ENCODE measurements at places on chromosomes 12 and 14.
A peak's percentile ranks its signal among the peaks of the same experiment; 100 is the strongest.

- no peak for DNase-seq
Measured at GRCh38 chr14:102999227-102999895, 58.0 kb downstream of the CDC42BPB start.

DNA sequence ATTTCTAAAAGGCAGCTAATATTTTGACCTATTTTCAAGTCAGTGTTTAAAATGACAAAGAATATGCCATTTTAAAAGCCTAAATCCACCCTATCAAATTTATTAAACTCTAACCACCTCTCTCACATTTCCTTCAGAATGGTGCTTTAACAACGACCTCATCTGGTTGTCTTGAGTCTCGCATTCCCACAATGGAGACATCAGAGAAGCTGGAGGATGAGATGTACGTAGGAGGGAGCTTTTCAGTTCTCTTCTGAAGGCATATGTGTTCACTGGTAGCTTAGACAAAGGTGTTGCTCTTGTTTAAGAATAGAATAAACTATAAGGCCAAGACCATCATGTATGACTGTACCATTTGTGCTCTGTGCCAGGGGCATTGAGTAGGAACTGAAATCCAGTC is 82.9 kb downstream of the BCL2L14 start:
- DNase-seq: no peak

- DNase-seq: peak; percentile 58
Measured at GRCh38 chr14:67426983-67427606, 15.1 kb upstream of the PLEK2 start.

- no peak for DNase-seq
Measured at GRCh38 chr12:82866227-82866775, 179.6 kb downstream of the TMTC2 start.

DNA sequence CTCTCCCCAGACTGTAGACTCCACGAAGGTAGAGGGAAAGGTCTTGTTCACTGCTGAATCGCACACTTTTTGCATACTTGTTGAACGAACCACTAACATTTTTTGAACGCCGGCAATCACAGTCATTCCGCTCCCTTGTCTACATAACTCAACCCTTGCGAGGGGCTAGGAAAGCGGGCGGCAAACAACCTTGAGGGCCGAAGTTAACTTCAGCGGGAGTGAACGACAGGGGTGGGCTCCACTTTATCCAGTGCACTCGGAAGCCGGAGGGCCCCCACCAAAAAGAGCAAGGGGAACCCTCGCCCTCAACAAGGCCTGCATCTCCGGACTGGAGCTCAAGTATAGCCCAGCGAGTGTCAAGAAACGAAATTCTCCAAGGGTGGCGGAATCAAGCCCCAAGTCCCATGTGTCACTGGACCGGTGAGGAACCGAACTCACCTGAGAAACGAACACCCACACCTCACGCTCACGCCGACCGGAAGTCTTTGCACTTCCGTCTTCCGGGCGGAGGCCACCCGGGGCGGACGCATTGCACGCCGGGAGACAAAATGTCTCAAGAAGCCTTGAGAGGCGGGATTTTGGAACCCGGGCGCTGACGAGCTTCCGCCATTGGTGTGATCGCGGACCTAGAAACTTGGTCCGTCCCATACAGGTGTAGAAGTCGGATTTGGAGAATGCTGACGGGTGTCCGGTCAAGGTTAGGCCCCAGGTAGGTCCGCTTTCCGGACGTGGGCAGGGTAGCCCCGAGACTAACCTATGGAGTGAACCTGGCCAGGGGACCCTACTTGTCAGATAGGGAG is at the start of gene LLPH:
Gene LLPH (minus strand): TSS at position 484 of the 800 bp plus-strand sequence. CDS start 1,644 bp downstream, outside the sequence.
- DNase-seq: peak; percentile 97

DNA sequence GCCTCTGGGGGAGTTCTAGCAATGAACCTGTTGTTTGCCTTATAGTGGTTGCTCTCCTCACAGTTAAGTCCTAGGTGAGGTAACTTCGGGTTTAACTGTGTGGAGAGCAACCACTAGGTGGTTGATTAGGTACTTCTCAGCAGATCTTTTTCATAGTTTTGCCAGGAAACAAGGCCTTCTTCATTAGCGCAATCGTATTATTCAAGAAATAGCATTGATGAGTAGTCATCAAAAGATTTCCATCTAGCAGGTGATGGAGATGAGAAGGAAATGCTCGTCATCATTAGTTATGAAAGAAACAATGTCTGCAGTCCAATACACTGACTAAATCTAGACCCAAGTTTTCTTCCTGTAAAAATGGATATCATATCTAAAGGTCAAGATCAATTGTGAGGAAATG is 923.3 kb downstream of the AACS start:
- DNase-seq: peak; percentile 95

DNA sequence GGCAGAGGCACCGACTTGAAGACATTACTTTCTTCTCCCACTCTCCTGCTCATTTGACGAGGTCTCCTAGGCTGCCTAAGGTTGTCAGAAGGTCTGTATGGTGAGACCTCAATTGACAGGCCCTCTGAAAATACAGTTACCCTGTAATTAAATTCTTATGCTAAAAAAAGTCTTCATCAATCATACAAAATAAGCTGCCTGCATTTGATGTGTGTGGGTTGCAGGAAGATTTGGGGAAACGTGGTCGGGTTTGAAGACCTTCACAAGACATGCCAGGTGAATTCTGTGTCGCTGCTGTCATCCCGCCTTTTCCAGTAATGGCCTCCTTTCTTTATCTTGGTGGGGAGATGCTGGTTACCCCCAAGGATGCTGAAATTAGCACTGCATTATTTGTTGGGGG is 299.4 kb downstream of the CACNA1C start:
- DNase-seq: no peak

GRCh38 chr12:42447371-42447786 is 121.4 kb downstream of the PPHLN1 start:
- DNase-seq: no peak

DNA sequence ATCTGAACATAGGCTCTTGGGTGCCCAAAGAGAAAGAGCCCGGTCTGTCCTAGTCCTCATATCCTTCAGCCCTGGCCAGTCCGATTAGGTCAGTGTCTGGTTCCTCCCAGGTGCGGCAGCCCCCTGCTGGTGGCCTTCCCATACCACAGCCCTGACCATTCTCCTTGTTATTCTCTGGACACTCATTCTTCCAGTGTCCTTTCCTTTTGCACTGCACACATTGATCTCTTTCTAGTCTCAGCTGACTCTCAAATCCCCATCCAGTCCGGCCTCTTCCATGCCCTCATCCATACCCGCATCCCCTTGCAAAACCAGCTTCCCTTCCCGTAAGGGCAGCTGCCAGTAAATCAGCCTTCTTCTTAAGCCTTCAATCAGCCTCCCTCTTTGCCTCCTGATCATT is 1316.3 kb downstream of the TMEM121 start:
- DNase-seq: peak; percentile 54

DNA sequence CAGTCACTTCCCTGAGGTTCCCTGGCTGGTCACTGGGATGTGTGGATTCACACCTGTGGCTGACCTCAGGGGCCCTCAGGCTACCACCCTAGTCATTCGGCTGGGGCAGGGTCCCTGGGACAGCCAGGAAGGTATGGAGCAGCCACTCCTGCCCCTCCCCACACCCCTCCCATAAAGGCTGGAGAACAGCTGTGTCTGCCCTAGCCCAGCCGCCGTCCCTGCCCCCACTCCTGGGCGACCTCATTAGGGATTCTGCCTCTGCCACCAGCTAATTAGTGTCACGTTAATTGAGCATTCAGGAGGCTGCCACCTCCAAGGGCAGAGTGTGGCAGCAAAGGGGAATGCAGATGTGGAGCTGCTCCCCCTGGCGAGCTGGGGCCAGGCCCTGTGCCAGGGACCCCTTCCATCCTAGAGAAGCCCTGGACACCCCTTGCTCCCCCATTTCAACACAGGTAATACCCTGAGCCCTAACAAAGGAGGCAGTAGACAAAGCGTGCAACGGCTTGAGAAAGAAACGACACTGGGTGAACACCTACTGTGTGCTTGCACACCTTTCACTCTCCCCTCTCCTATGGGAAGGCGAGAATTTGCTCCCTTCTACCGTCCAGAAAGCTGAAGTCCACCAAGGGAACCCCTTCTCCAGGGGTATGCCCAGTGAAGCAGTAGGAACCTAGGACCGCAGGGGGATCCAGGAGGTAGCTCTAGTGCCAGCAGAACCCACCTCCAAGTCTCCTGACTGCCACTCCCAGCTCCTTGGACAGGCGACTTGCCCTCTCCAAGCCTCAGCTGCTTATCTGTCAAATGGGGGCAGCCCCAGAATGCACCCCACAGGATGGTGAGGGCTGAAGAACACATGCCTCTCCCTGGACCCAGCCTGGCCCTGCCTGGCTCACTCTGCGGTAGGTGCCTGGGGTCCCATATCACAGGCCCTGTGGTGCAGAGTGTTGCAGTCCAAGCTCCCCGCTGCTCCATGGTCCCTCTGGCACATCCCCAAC is 45.1 kb downstream of the FAM222A start:
- DNase-seq: no peak

- DNase-seq: no peak
Measured at GRCh38 chr12:86134561-86134960, 121.6 kb downstream of the MGAT4C start.

GRCh38 chr14:54278087-54278486 is 118.7 kb upstream of the CDKN3 start:
- no peak for DNase-seq

- DNase-seq: no peak
Measured at GRCh38 chr12:118058881-118059280, 2.1 kb downstream of the WSB2 start.

- DNase-seq: no peak
Measured at GRCh38 chr12:44875417-44875953, 630 bp downstream of the NELL2 start.

DNA sequence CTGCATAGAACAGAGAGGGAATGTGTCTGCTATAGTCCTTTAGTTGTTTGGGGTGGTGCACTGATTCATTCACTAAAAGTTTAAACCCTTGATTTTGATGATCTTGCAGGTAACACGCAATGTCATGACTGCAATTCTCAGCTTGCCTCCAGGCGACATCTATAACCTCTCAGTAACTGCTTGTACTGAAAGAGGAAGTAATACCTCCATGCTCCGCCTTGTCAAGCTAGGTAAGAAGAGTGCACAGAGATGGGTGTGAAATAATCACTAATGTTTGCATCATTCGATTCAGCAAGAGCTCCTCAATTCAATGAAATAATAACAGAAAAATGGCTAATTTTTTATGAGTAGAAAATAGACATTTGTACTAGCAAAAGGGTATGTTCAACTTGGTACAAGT is 203.7 kb downstream of the PTPRO start:
- DNase-seq: no peak

DNA sequence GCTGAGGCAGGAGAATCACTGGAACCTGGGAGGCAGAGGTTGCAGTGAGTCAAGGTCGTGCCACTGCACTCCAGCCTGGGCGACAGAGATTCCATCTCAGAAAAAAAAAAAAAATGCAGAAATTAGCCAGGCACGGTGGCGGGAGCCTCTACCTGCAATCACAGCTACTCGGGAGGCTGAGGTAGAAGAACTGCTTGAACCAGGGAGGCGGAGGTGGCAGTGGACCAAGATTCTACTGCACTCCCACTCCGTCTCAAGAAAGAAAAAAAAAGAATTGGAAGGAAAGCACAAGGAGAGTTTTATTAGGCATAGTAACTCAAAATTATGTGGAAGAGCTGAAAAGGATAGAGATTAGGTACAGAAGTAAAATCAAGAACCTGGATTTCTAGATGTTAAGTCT is 20.8 kb upstream of the AMHR2 start:
- no peak for DNase-seq

DNA sequence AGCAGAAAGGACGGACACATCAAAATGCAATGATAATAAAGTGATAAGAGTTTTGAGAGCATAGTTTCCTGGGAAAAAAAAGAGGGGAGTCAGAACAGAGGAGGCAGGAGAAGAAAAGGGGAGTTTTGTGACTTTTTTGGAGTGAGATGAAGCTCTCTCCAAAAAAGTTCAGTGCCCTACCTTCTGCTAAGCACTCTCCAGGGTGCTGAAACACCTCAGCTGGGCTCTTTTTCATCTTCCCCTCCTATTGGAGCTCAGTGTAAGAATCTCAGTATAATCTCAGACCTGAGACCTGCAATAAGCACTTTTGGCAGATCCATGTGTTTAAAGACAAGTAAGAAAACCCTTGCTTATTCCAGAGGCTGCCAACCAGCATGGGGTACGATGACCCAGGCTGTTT is 58.9 kb upstream of the SRRM4 start:
- no peak for DNase-seq

DNA sequence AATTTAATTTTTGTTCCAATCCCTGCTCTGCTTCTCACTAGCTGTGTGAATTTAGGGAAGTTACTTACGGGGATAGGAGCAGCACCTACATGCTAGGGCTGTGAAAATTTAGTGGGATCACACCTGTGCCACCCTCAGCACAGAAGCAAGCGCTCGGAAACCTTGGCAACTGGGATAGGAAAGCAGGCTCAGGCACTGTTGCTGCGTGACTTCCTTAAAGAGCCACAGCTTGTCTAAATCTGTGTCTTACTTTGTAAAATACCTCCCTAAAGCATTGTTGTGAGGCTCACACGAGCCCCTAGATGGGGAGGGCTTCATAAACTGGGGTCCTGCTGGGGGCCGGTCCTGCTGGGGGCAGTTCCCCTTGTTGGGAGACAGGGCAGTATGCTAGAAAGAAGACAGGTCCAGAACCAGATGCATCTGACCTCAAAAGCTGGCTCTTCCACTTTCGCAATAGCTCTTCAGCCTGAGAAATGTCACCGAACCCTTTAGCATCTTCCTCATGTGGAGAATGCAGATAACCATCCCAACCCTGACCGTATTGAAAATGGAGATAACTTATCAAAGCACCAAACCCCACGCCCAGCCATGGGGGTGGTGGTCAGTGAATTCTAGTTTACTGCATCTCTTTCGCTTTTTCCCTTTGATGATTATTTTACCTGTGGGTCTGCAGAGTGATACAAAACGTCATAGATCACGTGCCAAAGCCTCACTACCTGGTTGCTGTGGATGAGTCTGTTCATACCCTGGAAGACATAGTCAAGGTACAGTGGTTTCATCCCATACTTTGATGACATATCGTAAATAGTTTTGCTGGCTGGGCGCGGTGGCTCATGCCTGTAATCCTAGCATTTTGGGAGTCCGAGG is 54.1 kb downstream of the AK7 start:
- peak; percentile 98 for DNase-seq

GRCh38 chr12:130747867-130748740 is 32.0 kb upstream of the RIMBP2 start:
- DNase-seq: peak; percentile 43

DNA sequence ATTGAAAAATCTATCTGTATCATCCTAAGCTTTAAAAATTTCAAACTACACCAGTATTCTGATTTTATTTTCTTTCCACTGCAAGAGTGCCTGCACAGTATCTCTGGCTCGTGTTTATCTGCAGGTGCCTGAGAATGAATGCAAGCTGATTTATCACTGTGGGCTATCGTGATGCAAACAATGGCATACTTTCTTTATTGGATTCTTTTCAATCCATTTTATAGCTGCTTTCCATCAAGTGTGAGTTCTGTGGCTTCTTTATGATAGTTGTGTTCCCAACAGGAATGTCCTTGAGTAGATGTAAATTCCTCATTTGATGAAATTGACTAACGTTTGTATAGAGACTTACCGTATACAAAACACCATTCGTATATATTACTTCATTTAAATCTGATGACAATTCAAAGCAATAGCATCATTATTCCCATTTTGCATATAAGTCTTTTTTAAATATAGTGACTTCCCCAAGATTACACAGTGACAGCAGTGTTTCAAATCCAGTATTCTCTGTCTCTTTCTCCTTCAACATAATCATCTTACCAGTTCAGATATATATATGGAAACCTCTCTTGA is 160.3 kb upstream of the ABCD2 start:
- DNase-seq: no peak

All from trophoblast cell (in vitro differentiated cells and primary cell).